Stimulated activated CD4-positive, alpha-beta T cell treated with anti-CD3 and anti-CD28 coated beads, TNF-alpha, amount 100 ng/mL, for 1 hour (primary cell): ENCODE measurements at places on chromosomes 16 and 17.

DNA sequence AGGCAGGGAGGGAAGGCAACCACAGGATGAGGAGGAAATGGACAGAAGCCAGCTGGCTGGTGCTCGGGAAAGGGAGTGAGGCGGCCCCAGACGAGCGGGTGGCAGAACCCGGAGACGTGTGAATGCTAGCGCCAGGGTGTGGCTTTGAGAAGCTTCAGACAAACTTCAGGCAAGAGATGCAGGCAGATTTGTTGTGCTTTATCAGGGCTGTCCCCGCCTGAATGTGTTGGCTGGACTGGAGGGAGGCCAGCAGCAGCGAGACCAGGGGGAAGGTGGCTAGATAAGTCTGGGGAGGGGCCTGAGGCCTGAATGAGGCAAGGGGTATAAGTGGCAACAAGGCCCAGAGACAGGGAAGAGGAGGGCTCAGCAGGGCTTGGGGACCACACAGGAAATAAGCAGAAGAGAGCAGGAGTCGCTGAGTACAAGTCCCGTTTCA lies 22.0 kb downstream of the CAMKK1 start:
- DNase-seq, result no peak

GRCh38 chr17:56597495-56597990 lies 4.0 kb downstream of the NOG start:
- no peak for DNase-seq

DNA sequence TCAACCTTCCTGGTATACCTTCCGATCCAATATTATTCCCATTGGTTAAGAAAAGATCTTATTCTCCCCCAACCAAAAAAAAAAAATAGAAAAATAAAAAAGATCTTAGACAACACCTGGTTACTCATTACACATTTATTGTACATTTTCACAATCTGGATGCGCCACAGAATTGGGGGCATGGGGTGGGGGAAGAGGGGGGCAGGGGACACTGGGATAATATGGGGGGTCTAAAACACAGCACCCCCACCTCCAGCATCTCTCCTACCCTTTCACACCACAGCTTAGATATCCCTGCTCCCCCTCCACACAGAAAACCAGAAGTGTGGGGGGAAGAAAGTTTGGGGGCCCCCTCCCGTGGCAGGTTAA lies 3.7 kb downstream of the VAMP2 start:
- no peak for DNase-seq

- no peak for DNase-seq
These were observed 18.9 kb downstream of the KIAA0513 start for GRCh38 chr16:85046472-85046916.

DNA sequence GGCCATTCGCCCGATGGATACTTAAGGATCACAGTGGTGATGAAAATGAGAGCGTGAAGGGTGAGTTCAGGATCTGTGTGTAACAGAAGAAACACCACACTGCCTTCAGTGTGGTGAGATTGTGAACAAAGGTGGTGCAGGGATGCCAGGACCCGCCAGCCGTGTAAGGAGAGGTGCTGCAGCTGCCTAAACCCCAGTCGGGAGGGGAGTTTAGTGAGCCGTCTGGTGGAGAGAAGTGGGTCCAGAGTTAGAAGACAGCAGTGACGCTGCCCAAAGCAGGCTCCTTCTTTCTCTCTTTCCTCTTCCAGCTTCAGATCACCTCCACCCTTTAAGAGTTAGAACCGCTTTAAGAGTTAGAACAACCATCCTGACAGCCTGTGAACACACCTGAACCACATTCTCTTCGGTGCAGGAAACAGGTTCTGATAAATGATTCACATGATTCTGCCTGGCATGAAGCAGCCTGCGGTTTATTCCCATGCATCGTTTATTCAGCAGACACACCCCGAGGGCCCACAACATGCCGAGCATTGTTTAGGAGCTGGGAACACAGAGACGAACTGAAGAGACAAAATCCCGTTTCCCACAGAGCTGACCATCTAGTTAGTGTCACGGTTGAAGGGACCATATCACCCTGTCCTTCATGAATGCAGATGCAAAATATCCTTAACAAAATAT lies 84.0 kb upstream of the DNAH17 start:
- DNase-seq, result no peak

- no peak for DNase-seq
These were observed 193.6 kb downstream of the CCDC182 start for GRCh38 chr17:57551321-57552079.

DNA sequence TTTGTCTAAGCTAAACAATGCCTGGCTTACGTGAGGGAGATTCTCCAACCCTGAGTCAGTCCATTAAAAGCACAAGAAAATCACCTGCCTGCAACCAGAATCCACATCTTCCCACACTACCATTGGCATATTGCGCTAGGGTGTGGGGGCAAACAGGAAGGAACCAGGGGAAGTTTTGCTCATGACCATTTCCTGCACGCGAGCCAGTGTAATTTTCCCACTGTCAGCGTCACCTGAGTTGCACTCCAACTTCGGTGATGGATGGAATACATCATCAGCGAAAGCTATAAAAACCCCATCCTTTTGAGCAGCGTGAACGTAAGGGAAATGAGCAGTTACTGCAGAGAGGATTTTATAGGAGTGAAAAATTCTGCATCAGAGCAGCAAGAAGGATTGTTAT lies 167.9 kb upstream of the NOL11 start:
- DNase-seq, result no peak

- no peak for DNase-seq
These were observed 143.1 kb downstream of the CDH13 start for GRCh38 chr16:82769845-82770244.

GRCh38 chr17:7262192-7262934 lies at the start of gene CLDN7:
Gene CLDN7 (minus strand): TSS chr17:7262478. CDS start chr17:7262043, 435 bp downstream.
- DNase-seq, result no peak

DNA sequence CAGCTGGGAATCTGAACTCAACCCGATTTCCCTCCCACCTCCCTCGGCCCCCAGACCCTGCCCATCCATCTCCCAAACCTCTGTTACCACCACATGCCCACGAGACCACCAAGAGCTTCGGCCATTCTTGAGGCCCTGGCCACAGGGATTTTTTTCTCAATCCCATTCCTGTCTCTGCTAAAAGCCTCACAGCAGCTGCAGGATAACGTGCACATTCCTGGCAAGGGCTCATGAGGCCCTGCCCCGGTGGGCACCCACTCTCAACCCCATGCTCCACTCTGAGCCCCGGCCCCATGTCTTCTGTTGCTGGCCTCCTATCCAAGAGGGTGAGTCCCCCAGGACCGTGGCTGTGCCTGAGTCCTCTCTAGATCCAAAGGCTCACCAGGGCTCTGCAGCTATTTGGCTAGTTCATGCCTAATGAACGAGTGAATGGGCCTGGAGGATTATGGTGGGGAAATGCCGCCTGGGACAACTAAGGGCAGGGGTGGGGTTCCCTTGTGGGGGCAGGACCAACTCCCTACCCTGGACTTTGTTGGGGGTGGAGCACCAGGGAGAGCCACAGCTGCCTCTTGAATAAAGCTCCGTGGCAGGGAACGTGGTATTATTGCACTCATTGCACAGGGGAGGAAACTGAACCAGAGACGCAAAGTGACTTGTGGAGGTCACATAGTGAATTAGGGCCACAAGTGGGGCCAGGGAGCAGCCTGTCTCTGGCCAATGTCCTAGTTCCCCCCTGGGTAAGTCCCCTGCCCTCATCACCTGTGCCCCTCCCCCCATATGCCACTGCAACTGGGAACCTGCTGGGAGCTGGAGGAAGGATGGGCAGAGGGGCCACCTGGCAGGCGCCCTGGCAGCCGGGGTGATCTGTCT lies 113.8 kb upstream of the SMURF2 start:
- no peak for DNase-seq

- no peak for DNase-seq
These were observed 37.6 kb upstream of the PIRT start for GRCh38 chr17:10875430-10875851.

GRCh38 chr16:66551788-66552285 lies 539 bp upstream of the CKLF start:
- DNase-seq, result no peak

- no peak for DNase-seq
These were observed 599 bp downstream of the MRC2 start for GRCh38 chr17:62627904-62628633.

DNA sequence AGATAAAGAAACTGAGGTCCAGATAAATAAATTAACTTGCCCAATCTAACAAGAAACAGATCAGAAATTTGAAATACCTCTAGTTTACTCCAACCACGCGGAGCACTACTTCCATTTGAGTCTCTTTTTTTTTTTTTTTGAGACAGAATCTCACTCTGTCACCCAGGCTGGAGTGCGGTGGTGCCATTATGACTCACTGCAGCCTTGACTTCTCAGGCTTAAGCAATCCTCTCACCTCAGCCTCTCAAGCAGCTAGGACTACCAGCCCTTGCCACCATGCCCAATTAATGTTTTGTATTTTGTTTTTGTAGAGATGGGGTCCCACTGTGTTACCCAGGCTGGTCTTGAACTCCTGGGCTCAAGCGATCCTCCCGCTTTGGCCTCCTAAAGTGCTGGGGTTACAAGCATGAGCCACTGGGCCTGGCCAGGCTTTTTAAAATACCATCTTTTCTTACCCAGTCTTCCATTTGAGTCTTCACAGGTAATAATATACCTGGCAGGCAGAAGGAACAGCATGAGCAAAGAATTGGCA lies 3.3 kb upstream of the NACA2 start:
- no peak for DNase-seq

GRCh38 chr16:27363797-27364196 lies 38.2 kb upstream of the IL21R start:
- no peak for DNase-seq

DNA sequence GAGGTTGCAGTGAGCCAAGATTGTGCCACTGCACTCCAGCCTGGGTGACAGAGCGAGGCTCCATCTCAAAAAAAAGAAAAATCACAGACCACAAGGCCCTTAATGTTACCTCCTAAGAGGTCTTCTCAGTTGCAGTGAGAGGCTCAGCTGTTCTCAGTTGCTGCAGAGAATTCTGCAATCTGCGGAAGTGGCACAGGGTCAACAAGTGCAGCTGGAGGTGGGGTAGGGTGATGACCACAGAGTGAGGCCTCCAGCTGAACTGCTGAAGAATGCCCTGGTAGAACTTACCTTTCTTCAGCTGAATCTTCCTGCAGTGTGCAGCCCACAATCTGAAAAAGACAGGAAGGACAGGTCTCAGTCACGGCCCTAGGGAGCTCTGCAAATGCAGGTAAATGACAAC lies 26.3 kb downstream of the CNTNAP1 start:
- no peak for DNase-seq

DNA sequence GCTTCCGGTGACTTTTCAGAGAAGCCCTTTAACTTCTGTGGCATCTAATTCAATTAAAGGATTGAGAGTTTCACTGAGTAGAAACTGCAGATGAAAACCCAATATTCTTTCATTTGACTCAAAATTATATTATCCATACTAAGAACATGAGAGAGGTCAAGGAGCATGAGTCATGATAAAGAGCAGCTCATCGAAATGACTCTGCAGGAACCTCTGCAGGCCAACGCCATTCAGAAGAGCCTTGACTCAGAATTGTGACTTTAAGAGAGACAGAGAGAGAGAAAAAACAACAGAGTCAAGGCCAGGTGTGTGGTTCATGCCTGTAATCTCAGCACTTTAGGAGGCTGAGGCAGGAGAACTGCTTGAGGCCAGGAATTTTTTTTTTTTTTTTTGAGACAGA lies 417.2 kb upstream of the XYLT1 start:
- no peak for DNase-seq

DNA sequence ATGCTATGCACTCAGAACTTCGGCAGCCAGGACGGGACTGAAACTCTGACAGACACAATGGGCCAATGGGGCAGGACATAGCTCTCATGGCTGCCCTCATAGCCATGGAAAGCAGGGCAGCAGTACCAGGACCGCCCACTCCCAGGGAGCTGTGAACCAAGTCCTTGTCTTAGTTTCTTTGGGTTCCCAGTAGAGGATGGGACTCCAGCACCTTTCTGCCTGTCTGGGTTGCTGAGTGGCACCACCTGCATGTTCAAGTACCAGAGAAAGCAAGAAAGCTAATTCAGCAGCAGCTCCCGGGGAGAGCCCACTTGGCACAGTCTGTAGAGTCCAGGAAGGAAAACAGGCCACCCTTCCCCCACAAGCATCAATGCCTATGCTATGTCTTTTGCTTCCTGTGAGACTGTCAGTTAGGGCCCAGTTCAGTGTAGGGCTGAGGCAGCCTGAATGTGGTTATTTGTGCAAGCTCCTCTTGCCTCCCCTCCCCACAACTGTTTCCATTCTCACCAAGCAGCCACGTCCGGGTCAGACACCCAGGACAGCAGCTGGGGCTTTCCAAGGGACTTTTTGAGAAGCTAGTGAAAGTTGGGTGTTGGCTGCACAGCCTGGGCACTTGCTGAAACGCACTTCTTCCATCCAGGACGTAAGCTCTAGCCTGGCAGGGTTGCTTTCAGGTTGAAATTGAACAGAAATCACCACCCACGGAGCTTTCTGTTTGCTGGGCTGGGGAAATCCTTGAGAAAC lies 7.8 kb downstream of the SUPT4H1 start:
- peak; percentile 83 for DNase-seq

DNA sequence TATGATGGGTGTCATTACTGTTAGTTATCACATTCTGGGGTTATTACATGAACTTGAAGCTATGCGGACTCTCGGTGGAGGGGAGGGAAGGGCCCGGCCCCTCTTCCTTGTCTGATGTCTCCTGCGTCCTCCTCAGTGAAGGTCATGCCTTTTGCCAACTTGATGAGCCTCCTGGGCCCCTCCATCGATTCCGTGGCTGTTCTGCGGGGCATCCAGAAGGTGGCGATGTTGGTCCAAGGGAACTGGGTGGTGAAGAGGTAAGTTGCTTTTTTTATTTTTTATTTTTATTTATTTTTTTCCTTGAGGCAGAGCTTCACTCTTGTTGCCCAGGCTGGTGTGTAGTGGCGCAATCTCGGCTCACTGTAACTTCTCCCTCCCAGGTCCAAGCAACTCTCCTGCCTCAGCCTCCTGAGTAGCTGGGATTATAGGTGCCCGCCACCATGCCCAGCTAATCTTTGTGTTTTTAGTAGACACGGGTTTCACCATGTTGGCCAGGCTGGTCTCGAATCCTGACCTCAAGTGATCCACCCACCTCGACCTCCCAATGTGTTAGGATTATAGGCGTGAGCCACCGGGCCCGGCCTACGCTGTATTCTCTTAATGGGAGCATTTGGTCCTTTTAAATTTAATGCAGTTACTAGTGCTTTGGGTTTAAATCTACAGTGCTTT lies 21.6 kb downstream of the POLR3E start:
- peak; percentile 12 for DNase-seq

DNA sequence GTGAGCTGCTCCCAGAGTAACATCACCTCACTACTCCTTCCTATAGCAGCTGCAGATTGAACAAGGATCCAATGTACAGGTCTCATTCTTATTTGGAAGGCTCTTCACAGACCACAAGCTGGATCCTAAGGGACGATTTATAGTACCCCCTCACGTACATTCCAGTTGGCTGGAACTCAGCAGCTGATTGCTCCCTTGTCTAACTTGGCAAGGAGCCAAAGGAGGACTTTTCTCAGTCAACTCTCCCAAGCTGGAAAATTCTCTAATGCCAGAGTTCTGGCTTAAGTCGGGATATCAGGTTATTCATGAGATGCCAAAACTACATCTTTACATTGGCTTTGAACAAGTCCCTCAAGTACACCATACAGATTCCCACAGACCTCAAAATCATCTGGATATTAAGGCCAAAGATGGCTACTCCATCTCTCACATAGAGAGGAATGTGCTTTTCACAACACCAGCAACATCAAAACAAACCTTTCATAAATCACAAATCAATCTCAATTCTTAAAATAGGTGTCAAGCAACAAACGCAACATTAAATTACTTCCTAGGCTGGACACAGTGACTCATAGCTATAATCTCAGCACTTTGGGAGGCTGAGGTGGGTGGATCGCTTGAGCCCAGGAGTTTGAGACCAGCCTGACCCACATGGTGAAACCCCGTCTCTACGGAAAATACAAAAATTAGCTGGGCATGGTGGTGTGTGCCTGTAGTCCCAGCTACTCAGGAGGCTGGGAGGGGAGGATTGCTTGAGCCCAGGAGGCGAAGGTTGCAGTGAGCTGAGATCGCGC lies 39.3 kb downstream of the SMG6 start:
- no peak for DNase-seq
